ENCODE measurements at places on chromosomes 1 and 21.

DNA sequence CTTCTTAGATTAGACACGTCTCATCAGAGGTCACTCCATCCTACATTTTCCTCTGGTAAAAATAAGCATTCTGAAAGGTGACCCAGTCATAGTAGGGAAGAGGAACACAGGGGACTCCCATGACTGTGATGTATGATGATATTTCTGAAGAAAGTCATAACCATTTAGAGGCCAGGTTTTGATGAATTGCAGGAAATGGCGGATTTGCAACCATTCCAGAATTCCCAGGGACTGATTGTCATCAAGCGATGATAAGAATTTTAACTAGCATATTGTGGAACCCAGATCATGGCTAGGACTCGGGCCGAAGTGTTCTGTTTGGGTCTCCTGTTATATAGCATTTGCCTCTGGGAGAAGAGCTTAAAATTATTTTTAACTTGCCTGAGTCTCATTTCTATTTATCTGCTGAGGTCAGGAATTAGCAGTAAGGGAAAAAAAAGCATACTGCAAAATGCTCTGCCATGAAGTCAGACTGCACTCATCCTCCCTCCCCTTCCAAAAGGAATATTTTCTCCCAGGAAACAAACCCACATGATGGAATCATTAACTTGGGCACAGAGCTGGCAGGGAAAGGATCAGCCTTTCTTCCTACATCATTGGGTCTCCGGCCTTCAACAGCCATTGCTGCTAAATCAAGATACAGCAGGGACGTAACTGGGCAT lies 286.7 kb downstream of the HLX start:
- DNase-seq, result no peak

GRCh38 chr1:174894117-174894762 lies 105.5 kb upstream of the CACYBP start:
- DNase-seq, result peak; percentile 30

- no peak for DNase-seq
These were observed 33.6 kb upstream of the ADARB1 start for GRCh38 chr21:45040739-45041138.

- peak; percentile 29 for DNase-seq
These were observed 4.0 kb upstream of the SAMSN1 start for GRCh38 chr21:14550135-14550534.

GRCh38 chr1:154807048-154807591 lies 63.0 kb downstream of the KCNN3 start:
- DNase-seq, result no peak

Data from A673 (cell line).